Activated CD4-positive, CD25-positive, alpha-beta regulatory T cell treated with anti-CD3 and anti-CD28 coated beads, Interleukin-2, amount 50 U/mL, for 16 hours (primary cell): ENCODE measurements at places on chromosomes 5 and 9.

DNA sequence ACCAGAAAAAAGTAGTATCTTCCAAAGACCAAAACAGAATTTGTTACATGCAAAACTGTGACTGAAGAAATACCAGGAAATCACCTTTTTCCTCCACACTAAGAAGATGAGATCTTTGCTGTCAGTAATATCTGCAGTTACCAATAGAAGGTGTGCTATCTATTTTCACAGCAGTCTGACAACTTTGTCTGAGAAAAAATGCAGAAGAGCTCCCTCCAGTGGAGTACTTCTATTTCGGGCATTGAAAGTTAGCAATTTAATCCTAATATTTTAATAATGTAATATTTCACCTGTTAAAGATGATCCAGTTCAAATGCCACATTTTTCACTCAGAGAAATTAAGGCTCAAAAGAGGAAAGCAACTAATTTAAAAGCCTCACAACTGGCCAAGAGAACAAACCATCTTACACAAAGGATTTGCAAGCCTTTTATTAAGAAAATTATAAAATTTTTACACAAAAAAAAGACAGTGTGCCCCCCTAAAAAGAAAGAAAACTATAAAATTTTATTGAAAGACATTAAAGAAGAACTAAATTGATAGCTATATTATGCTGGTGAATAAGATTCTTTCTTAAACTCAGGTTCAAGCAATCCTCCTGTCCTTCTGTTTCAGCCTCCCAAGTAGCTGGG lies 50.6 kb downstream of the DEPDC1B start:
- no peak for DNase-seq

DNA sequence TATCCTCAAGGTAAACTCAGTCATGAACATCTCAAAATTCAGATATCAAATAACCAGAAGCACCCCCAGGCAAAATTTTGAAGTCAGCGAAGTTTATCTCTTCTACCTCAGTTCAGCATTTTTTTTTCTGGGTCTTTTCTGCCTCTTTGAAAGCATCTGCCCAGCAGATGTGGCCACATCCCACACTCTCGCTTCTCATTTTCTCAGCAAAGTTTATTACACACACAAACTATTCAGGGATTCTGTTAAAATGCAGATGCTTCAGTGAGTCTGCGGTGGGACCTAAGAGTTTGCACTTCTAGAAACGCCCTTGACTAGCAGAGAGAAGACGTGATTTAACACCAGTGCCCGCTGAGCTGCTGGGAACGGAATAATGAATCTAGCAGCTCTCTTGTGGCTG lies 19.3 kb downstream of the RASEF start:
- DNase-seq: no peak

- no peak for DNase-seq
These were observed 133.8 kb upstream of the SLC24A2 start for GRCh38 chr9:19922476-19923118.

DNA sequence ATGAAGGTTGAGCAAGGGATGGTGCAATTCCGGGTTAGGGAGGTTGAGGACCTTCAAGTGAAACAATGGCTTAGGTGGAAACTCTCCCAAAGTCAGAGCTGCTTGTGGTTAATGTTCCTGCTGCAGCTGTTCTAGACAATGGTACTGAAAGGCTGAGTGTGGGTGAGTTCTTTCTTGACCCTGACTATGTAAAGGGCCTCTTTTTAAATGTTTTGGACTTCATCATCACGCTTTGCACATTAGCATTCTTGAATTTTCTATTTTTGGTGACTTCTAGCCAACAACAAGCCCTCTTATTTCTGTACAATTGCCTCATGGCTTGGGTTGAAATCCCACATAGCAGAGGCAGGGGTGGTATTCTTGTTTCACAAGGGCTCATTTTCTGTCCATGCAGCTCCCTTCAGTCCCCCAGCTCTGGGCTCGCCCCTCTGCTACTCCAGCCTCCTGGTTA lies 136.3 kb upstream of the ANKRD55 start:
- DNase-seq: no peak

GRCh38 chr9:94894094-94894699 lies 167.7 kb downstream of the AOPEP start:
- no peak for DNase-seq

- no peak for DNase-seq
These were observed 122.6 kb upstream of the BASP1 start for GRCh38 chr5:17094830-17095229.

DNA sequence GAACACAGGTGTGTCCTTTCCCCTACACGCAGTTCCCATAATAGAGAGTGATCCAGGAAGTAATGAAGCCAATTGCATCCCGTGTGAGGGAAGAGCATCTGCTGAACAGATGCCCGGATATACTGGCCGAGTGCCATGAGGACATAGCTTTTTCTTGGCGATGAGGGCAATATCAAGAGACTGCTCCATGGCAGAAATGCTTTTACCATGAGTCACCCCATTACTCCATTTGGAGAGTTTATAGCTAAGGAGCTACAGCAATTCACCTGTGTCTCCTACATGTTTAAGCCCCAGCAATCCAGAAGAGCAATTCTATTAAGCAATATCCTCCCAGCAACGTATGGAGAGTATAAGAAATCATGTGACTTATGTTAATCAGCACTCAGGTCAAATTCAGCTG lies 222.0 kb upstream of the KLF4 start:
- DNase-seq: no peak

- DNase-seq: no peak
These were observed 128.1 kb downstream of the GIN1 start for GRCh38 chr5:102991802-102992201.

- DNase-seq: no peak
These were observed 31.8 kb upstream of the FOXB2 start for GRCh38 chr9:76987594-76988200.

GRCh38 chr5:106331415-106331814 lies 1339.3 kb downstream of the EFNA5 start:
- no peak for DNase-seq

GRCh38 chr5:158013939-158014338 lies 155.0 kb upstream of the CLINT1 start:
- no peak for DNase-seq

DNA sequence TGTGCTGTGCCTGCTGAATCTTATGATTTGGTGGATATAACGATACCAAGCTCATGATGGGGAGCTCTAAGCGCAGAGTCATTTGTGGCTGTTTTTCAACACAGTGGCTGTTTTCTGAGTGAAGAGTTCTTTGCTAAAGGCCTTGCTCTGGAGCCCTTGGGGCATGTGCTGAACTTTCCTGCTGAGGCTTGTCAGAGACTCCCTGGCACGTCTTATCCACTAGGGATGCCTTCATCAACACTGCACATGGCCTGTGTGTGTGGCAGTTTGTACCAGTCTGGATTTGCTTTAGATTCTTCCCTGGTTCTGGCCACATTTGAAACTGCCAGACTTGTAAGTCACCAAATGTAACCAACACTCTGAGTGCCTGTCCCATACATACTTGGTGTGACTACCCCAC lies 188.2 kb downstream of the DMRT2 start:
- no peak for DNase-seq

DNA sequence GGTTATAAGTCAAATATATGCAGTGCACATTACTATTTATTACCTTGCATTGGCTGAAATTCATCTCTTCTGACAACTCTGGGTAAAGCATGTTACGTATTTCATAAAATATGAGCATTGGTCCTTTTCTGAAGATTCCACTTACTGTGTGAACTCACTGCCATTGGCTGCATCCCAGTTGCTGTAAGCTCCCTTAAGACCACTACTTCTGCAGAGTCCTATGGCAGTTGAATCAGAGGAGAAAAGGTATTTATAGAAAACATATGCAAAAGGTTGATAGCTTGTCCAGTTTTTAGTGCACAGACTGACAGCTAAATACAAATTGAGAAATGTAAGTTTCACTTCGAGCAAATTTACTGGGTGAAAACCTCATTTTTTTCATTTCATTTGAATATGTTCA lies 394.6 kb upstream of the ARRDC3 start:
- DNase-seq: no peak

GRCh38 chr5:132800545-132800944 lies 12.6 kb upstream of the SOWAHA start:
- no peak for DNase-seq

GRCh38 chr9:127087836-127088235 lies 34.6 kb downstream of the ANGPTL2 start:
- DNase-seq: no peak

- DNase-seq: no peak
These were observed 36.6 kb downstream of the MRPL36 start for GRCh38 chr5:1762883-1763547.

- no peak for DNase-seq
These were observed 100.1 kb downstream of the SPEF2 start for GRCh38 chr5:35717718-35718117.

DNA sequence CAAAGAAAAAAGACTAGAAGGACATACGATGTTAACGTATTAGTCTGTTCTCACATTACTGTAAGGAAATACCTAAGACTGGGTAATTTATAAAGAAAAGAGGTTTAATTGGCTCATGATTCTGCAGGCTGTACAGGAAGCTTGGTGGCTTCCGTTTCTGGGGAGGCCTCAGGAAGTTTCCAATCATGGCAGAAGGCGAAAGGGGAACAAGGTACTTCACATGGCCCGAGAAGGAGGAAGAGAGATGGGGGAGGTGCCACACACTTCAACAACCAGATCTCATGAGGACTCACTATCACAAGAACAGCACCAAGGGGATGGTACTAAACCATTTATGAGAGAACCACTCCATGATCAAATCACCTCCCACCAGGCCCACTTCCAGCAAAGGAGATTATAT lies 110.1 kb downstream of the CARTPT start:
- DNase-seq: no peak

DNA sequence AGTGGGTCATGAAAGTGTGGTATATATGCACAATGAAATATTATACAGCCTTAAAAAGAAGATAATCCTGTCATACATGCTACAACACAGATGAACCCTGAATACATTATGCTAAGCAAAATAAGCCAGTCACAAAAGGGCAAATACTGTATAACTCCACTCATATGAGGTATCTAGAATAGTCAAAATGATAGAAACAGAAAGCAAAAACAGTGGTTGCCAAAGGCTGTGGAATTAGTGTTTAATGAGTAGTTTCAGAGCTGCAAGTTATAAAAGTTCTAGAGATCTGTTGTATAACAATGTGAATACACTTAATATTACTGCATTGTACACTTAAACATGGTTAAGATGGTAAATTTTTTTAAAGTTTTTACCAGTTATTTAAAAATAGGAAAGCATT lies 135.0 kb downstream of the OXCT1 start:
- DNase-seq: no peak

- DNase-seq: no peak
These were observed 111.5 kb upstream of the TNC start for GRCh38 chr9:115229496-115229895.

DNA sequence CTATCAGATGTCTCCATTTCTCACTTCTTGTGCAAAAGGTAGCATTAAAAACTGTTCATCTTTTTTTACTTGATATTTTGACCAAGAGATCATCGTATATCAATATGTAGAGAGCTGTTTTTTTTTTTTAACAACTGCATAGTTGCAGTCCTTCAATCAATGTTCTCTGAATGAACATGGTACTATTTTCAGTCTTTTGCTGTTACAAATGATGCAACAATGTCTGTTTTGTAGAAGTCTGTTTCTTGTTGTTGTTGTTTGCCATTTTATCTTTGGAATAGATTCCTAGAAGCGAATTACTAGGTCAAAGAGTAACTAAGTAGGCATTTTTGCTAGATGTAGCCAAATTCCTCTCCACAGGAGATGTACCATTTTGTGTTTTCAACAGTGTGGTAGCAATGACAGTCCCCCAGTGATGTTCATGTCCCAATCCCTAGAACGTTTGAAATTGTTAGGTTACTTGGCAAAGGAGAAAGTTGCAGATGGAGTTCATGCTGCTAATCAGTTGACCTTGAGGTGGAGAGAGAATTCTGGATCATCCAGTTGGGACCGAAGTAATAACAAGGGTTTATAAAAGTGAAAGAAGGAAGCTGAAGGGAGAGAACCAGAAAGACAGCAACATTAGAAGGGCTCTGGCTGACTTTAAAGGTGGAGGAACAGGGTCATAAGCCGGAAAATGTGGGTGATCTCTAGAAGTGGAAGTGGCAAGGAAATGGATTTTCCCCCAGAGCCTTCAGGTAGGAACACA lies 6.3 kb downstream of the MTREX start:
- no peak for DNase-seq

GRCh38 chr5:72558383-72558782 lies 51.2 kb upstream of the ZNF366 start:
- DNase-seq: no peak

GRCh38 chr5:137195483-137195882 lies 303.6 kb downstream of the SPOCK1 start:
- DNase-seq: no peak

DNA sequence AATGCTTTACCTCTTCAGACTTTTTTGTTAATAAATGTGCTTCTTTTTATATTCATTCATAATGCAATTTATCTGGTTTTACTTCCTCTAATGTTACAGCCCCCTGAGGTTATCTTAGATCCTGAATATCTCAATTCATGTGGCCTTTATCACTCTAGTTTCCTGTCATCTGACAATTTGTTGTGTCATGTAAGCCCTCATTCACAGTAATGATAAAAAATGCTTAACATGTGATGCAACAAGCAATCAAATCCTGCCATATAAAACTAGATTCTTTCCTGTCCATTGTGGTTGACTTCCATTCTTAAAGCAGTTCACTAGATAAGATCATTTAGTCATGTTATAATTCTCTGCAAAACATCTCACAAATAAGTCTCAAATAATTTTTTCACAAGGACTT lies 991.2 kb upstream of the ACO1 start:
- DNase-seq: no peak

GRCh38 chr5:90894866-90895420 lies 336.3 kb downstream of the ADGRV1 start:
- no peak for DNase-seq

DNA sequence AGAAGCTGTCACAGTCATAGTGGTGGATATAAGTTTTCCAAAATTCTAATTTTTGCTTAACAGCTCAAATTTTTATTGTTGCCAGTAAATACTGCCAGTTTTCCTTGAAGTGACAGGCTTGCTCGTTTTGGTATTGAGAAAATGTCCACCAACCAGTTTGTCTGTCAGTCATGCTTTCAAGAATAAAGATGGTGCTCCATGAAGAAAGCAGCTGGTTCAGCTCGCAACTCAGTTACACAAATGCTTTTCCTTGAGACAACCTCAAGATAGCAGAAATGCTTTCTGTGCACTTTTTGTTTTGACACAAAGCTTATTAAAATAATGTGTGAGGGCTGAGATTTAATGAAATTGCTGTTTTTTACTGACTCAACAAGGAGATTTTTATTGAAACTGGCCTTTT lies 135.7 kb downstream of the LRRC70 start:
- DNase-seq: no peak
